ENCODE measurements at places on chromosomes 6 and 20.

- DNase-seq = no peak
These were observed 400 bp upstream of the SMAP1 start for GRCh38 chr6:70667256-70667710.

- DNase-seq = no peak
These were observed 53.6 kb upstream of the FAM83D start for GRCh38 chr20:38872491-38873049.

GRCh38 chr20:3739054-3739925, 6.8 kb downstream of the HSPA12B start:
- no peak for DNase-seq

GRCh38 chr6:163964789-163965188, 550.3 kb downstream of the QKI start:
- DNase-seq = no peak

GRCh38 chr6:77290798-77291197, 172.5 kb downstream of the HTR1B start:
- DNase-seq = no peak

DNA sequence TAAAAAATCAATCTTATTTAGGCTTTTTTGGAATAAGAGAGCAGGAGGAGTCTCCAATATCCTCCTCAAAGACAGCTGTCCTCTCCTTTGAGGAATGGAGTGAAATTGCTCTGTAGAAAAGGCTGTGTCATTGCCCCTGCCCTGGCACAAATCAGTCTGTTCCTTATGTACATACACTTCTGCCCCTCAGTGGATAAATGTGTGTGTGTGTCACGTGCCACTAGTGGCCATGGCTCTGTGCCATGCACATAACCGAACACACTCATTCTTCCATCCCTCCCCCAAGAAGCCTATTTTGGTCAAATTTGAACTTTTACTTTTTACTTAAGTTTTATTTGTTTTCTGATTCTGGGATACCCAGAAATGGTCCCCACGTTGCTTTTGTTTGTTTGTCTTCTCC, 49.2 kb downstream of the ANKS1A start:
- DNase-seq = no peak

DNA sequence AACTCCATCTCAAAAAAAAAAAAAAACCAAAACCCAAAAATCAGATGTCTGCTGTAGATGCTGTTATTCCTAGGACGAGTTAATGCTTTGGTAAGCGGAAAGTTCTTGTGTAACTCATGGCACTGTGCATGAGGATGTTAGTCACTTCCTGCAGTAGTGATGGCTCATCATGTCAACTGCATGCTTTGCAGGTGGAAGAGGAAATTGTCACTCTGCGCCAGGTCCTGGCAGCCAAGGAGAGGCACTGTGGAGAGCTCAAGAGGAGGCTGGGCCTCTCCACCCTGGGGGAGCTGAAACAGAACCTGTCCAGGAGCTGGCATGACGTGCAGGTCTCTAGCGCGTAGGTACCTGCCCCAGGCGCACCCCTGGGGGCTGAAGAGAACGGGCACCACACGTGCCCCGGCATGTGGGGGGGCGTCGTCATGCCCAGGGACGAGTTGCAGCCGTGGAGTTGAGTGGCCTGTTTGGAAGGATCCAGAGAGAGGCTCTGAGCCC, 8.5 kb downstream of the TPD52L2 start:
- peak; percentile 47 for DNase-seq

- DNase-seq = no peak
These were observed 470.8 kb downstream of the CD109 start for GRCh38 chr6:74166849-74167248.

DNA sequence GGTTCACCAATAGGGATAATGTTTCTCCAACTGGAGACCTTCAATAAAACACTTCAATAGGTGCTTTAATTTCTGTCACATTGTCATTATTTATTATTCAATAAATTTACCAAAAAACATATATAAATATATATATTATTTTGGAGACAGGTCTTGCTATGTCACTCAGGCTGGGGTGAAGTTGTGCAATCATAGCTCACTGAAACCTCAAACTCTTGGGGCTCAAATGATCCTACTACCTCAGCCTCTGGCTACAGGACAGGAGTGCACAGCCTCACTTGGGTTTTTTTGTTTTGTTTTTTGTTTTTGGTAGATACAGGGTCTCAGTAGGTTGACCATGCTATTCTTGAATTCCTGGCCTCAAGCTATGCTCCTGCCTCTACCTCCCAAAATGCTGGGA, 9.9 kb downstream of the SMLR1 start:
- no peak for DNase-seq

DNA sequence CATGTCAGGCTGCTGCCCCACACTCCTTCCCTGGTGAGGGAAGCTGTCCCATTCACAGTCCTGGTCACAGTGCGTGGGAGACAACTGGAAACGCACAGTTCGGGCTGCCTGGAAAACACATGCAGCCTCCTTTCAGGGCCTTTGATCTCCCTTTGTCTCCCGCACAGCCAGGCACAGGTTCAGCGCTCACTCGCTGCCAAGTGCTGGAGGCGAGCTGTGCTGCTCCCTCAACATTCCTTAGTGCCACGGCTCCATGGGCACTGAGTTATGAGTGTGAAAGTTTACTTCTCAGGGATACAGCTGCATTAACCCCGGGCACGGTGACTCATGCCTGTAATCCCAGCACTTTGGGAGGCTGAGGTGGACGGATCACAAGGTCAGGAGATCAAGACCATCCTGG, 9.1 kb downstream of the YTHDF1 start:
- DNase-seq = no peak

GRCh38 chr6:43219814-43220213, 9.5 kb downstream of the DNPH1 start:
- DNase-seq = no peak

DNA sequence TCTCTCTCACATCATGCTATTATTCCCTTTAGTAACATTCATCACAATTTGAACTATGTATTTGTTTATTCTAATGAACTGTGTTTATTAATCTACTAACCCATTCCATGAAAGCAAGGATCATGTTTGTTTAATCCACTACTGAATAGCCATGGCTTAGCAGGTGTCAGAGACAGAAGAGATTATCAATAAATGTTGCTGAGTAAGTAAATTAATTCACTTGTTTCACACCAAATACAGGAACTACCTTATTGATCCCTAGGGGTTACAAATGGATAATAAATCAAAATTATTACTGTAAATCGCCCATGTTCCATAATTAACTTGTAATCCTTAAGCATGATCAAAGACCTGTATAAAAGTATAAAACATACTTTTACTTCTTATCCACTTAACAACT, 76.6 kb downstream of the PHIP start:
- no peak for DNase-seq

DNA sequence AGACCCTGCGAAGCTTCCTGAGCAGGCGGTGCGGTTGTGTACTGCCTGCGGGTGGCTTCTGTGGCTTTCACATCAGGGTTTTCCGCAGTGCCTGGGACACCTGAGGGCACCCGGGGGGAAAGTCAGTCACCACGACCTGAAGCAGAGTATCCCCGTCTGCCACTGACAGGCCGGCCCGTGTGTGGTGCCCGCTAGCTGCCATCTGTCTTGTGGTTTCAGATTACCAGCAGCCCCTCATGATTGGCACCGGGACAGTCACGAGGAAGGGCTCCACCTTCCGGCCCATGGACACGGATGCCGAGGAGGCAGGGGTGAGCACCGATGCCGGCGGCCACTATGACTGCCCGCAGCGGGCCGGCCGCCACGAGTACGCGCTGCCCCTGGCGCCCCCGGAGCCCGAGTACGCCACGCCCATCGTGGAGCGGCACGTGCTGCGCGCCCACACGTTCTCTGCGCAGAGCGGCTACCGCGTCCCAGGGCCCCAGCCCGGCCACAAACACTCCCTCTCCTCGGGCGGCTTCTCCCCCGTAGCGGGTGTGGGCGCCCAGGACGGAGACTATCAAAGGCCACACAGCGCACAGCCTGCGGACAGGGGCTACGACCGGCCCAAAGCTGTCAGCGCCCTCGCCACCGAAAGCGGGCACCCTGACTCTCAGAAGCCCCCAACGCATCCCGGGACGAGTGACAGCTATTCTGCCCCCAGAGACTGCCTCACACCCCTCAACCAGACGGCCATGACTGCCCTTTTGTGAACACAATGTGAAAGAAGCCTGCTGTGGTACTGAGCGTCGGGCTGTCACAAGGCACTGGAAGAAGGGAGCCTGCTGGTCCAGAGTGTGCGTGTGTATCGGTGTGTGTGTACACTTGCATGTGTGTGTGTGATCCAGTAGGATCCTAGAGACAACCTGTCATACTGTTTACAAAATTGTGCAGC, 54.4 kb downstream of the GOPC start:
- DNase-seq = no peak

- DNase-seq = no peak
These were observed 5.2 kb upstream of the TP53RK start for GRCh38 chr20:46694484-46694883.

GRCh38 chr6:139494376-139494990, 120.0 kb upstream of the CITED2 start:
- no peak for DNase-seq

- no peak for DNase-seq
These were observed 128.2 kb upstream of the LAMA2 start for GRCh38 chr6:128754658-128755256.

DNA sequence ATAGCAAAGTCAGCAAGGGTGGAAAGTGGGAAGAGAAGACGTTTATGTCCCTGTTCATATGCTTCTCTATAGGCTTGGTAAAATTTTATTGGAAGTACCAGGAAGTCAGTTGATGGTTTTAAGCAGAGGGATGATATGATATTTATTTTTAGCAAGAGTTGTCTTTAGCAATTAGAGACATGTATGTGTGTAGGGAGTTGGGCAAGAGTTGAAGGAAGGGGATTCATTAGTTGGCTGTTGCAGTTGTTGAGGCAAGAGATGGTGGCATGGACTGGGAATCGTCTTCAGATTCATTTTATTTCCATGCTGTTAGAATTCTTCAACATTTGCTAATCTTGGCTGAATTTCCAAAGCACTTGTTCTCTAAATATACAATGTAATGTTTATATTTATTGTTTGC, 85.6 kb downstream of the QKI start:
- DNase-seq = no peak

DNA sequence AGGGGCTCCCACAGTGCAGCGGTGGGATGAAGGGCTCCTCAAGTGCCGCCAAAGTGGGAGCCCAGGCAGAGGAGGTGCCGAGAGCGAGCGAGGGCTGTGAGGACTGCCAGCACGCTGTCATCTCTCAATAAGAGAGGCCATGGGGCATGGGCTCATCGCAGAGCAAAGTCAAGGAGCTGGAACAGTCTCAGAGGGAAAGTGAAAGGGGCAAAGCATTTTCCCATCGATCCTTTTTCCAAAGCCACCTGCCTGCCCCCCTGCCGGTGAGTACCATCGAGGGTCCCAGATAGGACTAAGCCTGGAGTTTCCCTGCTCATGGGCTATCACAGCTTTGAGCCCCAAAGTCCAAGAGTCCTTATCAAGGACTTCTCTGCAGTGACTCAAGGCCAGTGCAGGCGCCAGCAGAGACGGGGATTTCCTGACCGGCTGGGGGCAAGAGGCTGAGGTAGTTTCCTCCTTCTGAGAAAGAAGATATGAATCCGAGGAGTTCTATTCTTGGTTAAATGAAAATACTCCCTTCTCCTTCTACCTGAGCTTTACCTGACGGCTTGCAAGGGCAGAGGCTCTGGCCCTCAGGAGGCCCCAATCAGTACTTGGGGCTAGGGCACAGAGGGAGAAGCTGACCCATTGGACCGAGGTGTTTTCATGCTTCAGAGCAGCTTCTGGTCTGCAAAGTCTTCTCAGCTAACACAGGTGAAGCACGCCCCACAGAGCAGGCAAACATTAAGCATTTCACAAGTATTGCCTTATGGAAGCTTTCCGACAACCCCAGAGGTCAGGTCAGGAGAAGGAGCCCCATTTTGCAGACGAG, 22.6 kb downstream of the ETV7 start:
- DNase-seq = no peak

- no peak for DNase-seq
These were observed 4.2 kb upstream of the TBX18 start for GRCh38 chr6:84768442-84769174.

DNA sequence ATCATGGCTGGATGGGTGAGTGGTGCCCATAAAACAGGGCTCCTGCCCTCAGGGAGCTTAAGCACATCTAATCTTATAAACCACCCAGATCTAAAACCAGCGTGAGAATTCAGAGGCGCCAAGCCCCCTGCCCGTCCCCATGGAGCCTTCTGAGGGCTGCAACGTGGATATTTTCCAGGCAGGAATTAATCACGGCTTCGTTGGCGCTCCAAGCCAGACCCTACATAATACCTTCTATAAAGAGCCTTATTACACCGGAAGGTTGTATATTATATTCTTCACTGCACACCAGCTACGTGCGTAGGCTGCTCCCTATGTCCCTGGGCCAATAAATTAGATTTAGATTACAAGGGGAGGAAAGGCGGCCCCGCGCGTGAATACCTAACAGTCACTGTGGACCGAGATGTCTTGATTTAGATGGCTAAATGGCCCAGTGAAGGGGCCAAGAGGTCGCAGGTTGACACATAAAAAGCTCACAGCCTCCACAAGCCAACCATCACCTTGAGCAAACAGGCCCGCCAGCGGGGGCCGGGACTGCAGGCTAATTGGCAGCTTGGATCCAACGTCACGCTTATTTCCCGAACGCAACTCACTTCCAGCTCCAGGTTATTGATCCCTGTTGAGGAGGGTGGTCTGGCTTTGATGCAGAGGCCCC, 64.7 kb upstream of the APCDD1L start:
- DNase-seq = no peak

DNA sequence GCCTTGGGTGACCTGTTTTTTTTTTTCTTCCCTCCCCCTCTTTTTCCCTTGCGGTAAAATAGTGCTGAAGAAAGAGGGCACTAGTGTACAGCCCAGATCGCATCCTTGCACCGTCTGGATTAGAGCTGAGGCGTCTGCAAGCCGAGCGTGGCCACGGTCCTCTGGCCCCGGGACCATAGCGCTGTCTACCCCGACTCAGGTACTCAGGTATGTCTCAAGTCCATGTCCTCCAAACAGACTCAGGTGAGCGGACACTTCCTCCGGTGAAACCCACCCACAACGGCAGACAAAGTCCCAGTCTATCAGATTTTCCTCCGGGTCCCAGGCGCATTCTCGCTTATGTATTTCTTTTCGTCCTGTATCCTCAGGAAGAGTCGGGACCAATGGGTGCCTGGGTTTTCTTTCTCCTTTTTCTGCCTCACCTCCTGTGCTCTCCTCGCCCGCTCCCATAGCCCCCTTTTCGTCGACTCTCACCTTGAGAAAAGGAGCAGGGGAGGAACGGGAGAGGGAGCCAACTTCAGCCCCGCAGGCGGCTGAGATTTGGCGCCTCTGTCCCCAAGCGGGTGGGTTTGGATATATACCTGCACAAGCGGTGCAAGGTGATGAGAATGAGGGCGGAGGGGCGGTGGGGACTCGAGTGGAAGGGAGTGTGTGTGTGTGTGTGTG, 1.1 kb upstream of the GRM1 start:
- no peak for DNase-seq

- no peak for DNase-seq
These were observed 108.3 kb downstream of the UBE3D start for GRCh38 chr6:82957171-82957867.

All from stimulated activated CD4-positive, alpha-beta T cell treated with anti-CD3 and anti-CD28 coated beads, Interleukin-4, amount 100 ng/mL, for 48 hours (primary cell).